Lower lobe of right lung (tissue), 2 donors: ENCODE measurements at places on chromosomes 1 and 21. TPM values are rescaled to one million over a fixed set of nuclear protein-coding genes. Genes with fewer than 3 reads are reported as not detected.

Gene HPCAL4
- 0.41 TPM for total RNA-seq

Gene FCRL1
- total RNA-seq: 4.2 TPM

- no peak for DNase-seq
Measured at GRCh38 chr1:177307771-177308170, 137.0 kb downstream of the BRINP2 start.

DNA sequence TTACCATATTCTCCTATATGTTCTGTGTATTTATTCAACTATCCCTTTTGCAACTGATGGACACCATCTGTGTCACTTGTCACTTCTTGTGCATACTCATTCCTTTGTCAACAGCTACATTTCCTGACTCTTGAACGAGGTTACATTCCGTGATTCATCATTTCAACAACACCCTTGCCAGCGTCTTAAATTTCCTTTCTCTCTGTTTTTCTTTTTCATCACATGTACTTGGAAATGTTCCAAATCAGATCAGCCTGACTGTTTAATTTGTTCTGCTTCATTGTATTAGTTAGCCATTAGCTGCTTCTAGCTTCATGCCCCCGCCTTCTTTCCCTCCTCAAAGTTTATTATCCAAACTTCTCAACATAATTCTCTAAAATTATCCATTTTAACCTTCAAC lies 173.0 kb downstream of the ADGRL4 start:
- no peak for DNase-seq

- DNase-seq: peak; percentile 60
Measured at GRCh38 chr1:167617153-167618147, 12.6 kb upstream of the RCSD1 start.

- DNase-seq: no peak
Measured at GRCh38 chr21:15820852-15821379, 91.1 kb downstream of the USP25 start.

GRCh38 chr1:198696211-198696610 lies 57.4 kb downstream of the PTPRC start:
- no peak for DNase-seq
